ENCODE measurements at places on chromosomes 5 and 9.

GRCh38 chr5:78653681-78654366 is 5.3 kb upstream of the LHFPL2 start:
- no peak for DNase-seq
- H3K4me1 ChIP-seq: no peaks in the 10 kb centered on the region
- no peaks in the 10 kb centered on the region for H3K36me3 ChIP-seq
- no peak overlapping the region for H3K4me3 ChIP-seq
- H3K27ac ChIP-seq: no peak overlapping the region
- peaks cover 3% of the 10 kb centered on the region for H3K27me3 ChIP-seq

GRCh38 chr5:124263680-124264491 is 482.6 kb downstream of the ZNF608 start:
- no peaks in the 10 kb centered on the region for H3K36me3 ChIP-seq
- no peak overlapping the region for H3K27ac ChIP-seq
- H3K4me1 ChIP-seq: no peaks in the 10 kb centered on the region
- no peaks in the 10 kb centered on the region for H3K27me3 ChIP-seq
- no peak overlapping the region for H3K4me3 ChIP-seq

GRCh38 chr5:58929726-58930125 is 346.9 kb downstream of the RAB3C start:
- no peak for DNase-seq
- no peaks in the 10 kb centered on the region for H3K4me1 ChIP-seq
- H3K27me3 ChIP-seq: no peaks in the 10 kb centered on the region
- H3K4me3 ChIP-seq: no peak overlapping the region
- no peaks in the 10 kb centered on the region for H3K36me3 ChIP-seq
- no peak overlapping the region for H3K27ac ChIP-seq

DNA sequence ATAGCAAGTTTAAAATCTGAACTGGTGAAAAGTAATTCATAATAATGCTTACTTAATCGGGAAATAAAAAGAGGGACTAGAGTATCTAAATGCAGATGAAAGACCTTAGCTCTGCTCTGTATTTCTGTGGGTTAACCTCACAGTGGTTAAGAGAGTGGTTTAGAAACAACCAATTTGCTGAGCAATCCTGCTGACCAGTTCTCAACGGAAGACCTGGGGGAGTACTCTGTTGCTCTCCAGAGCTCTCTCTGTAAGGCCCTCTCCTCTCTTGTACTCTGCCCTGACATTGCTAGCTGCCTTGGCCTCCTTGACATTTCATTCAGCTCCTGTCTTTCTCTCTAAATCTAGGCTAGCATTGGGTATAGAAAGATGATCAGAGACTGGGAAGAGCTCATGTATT is 1186.6 kb upstream of the SEMA6A start:
- no peaks in the 10 kb centered on the region for H3K27me3 ChIP-seq

- H3K27me3 ChIP-seq: no peaks in the 10 kb centered on the region
- no peak overlapping the region for H3K4me3 ChIP-seq
- no peak overlapping the region for H3K27ac ChIP-seq
- H3K4me1 ChIP-seq: no peaks in the 10 kb centered on the region
- no peak for DNase-seq
- H3K36me3 ChIP-seq: no peaks in the 10 kb centered on the region
Observed at GRCh38 chr5:169185626-169186025, 115.3 kb downstream of the SLIT3 start.

- no peaks in the 10 kb centered on the region for H3K27me3 ChIP-seq
- peak; percentile 56 for DNase-seq
- H3K36me3 ChIP-seq: peaks cover 2% of the 10 kb centered on the region
Observed at GRCh38 chr5:172835290-172835993, 1.4 kb downstream of the ERGIC1 start.

- DNase-seq: no peak
- peaks cover 9% of the 10 kb centered on the region for H3K36me3 ChIP-seq
- peak overlapping the region; percentile 97 for H3K27ac ChIP-seq
- peaks cover 24% of the 10 kb centered on the region for H3K4me1 ChIP-seq
- H3K27me3 ChIP-seq: no peaks in the 10 kb centered on the region
- H3K4me3 ChIP-seq: peak overlapping the region; percentile 61
Observed at GRCh38 chr5:138336952-138337684, 948 bp upstream of the FAM53C start.

DNA sequence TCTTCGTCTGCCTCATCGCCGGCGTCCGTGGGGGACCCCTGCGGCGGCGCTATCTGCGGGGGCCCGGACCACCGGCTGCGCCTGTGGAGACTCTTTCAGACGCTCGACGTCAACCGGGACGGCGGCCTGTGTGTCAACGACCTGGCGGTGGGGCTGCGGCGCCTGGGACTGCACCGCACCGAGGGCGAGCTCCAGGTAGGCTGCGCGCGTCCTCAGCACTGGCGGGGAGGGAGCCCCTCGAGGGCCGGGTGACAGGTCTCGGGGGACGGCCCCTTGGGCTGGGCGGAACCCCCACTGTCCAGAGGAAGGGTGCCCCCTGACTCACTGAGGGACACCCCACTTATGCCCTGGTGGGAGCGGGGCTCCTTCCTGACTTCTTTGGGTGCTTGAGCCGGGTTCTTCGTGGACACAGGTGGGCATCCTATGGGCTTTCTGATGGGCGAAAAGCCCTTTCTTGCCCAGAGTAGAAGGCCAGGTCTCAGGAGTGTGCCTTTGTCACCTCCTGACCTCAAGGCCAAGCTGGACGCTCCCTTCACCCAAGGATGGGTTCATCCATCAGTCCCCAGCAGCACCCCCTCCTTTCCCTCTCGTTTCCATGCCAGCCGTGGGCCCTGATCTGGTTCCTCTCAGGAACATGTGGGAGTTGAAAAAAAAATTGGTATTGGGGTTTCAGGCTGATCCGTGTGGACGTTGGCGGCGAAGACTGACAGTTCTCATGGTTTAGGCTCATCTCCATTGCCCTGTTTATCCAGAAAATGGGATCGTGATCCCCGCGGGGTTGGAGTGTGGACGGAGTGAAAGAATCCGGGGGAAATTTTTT is 564 bp downstream of the SLC25A25 start:
- peak; percentile 65 for DNase-seq
- H3K4me3 ChIP-seq: peak overlapping the region; percentile 53
- no peaks in the 10 kb centered on the region for H3K36me3 ChIP-seq

GRCh38 chr5:147661541-147661940 is 121.0 kb downstream of the JAKMIP2 start:
- no peaks in the 10 kb centered on the region for H3K27me3 ChIP-seq
- no peak overlapping the region for H3K27ac ChIP-seq
- H3K36me3 ChIP-seq: peaks cover 14% of the 10 kb centered on the region

DNA sequence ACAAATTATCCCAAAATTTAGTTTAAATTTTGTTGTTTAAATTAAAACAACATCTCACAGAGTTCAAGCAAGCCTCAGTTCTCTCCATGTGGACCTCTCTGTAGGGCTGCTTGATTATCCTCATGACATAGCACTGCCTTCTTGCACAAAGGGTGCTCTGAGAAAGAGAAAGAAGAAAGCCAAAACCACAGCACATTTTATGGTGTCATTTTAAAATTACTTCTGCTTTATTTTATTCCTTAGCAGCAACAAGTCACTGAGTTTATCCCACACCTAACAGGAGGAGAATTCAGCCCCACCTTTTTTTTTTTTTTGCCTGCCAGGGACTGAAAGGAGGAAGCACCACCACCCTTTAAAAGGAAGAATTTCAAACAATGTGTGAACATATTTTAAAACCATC is 12.8 kb upstream of the KCNV2 start:
- H3K27ac ChIP-seq: no peak overlapping the region
- no peak overlapping the region for H3K4me3 ChIP-seq
- no peaks in the 10 kb centered on the region for H3K36me3 ChIP-seq
- H3K27me3 ChIP-seq: no peaks in the 10 kb centered on the region
- no peak for DNase-seq

- H3K36me3 ChIP-seq: no peaks in the 10 kb centered on the region
- H3K27me3 ChIP-seq: no peaks in the 10 kb centered on the region
- no peaks in the 10 kb centered on the region for H3K4me1 ChIP-seq
- no peak for DNase-seq
- no peak overlapping the region for H3K27ac ChIP-seq
Observed at GRCh38 chr9:134629061-134629585, 12.5 kb upstream of the COL5A1 start.

GRCh38 chr5:170554521-170555267 is 50.9 kb downstream of the KCNIP1 start:
- no peak for DNase-seq
- no peaks in the 10 kb centered on the region for H3K36me3 ChIP-seq
- H3K27ac ChIP-seq: no peak overlapping the region

DNA sequence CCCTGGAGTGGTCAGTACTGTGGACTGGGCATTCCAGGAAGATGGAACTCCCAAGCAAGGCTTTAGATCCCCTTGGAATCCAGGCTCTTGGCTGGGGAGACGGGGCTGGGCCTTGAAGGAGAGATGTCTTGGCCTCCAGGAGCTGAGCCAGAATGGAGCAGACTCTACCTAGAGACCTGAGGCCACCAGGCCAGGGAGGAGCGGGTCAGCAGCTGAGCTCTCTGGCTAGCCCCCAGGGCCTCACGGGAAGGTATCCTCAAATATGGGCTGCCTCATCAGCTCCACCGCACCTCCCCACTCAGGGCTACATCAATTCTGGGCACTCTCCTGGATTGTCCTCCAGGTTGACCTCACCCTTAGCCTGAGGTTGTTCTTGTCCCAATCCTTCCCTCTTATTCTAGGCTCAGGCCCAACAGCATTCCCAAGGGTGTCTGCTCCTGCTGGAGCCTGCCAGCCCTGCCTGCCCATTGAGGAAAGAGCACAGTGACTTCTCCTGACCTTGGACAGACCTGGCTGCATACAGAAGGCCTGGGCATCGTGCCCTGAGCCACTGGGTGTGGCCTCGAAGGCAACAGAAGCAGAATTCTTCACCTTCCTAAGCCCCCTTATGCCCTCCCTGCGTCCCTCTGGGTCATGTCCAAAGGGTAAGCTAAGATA is 3.0 kb upstream of the PDLIM4 start:
- peaks cover 17% of the 10 kb centered on the region for H3K27me3 ChIP-seq
- H3K4me1 ChIP-seq: peaks cover 10% of the 10 kb centered on the region
- no peak overlapping the region for H3K4me3 ChIP-seq
- no peak overlapping the region for H3K27ac ChIP-seq
- no peaks in the 10 kb centered on the region for H3K36me3 ChIP-seq
- no peak for DNase-seq

GRCh38 chr9:79480639-79481038 is 91.1 kb upstream of the TLE4 start:
- no peak overlapping the region for H3K4me3 ChIP-seq
- H3K4me1 ChIP-seq: no peaks in the 10 kb centered on the region
- H3K27me3 ChIP-seq: no peaks in the 10 kb centered on the region
- no peak overlapping the region for H3K27ac ChIP-seq
- H3K36me3 ChIP-seq: no peaks in the 10 kb centered on the region

- H3K4me3 ChIP-seq: no peak overlapping the region
- no peak for DNase-seq
- no peak overlapping the region for H3K27ac ChIP-seq
- no peaks in the 10 kb centered on the region for H3K27me3 ChIP-seq
- no peaks in the 10 kb centered on the region for H3K36me3 ChIP-seq
- H3K4me1 ChIP-seq: no peaks in the 10 kb centered on the region
Observed at GRCh38 chr5:54066433-54066832, 243.9 kb downstream of the ARL15 start.

DNA sequence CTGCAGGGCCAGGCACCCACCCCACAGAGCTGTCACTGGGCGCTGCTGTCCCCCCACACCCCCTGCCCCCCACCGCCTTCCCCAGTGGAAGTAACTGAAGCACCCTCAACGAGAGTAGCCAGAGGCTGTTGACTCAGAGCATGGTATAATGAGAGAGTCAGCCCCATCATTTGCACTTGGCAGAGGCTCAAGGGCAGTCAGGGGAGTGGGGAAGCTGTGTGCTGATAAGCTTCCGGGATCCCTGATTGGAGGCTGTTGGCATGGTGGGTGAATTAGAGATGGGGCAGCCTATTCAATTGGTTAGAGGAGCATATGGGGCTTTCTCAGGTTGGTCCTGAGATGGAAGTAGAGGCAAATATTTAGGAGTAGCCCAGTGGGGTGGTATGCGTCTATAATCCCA is 77.1 kb upstream of the GOLM1 start:
- no peaks in the 10 kb centered on the region for H3K27me3 ChIP-seq
- no peak overlapping the region for H3K4me3 ChIP-seq
- H3K27ac ChIP-seq: no peak overlapping the region
- DNase-seq: no peak

- DNase-seq: no peak
- H3K27me3 ChIP-seq: no peaks in the 10 kb centered on the region
- no peaks in the 10 kb centered on the region for H3K4me1 ChIP-seq
- H3K4me3 ChIP-seq: no peak overlapping the region
- no peak overlapping the region for H3K27ac ChIP-seq
- H3K36me3 ChIP-seq: peaks cover 7% of the 10 kb centered on the region
Observed at GRCh38 chr9:112404508-112404932, 24.6 kb downstream of the HSDL2 start.
